ENCODE measurements at places on chromosomes 7 and 10.

DNA sequence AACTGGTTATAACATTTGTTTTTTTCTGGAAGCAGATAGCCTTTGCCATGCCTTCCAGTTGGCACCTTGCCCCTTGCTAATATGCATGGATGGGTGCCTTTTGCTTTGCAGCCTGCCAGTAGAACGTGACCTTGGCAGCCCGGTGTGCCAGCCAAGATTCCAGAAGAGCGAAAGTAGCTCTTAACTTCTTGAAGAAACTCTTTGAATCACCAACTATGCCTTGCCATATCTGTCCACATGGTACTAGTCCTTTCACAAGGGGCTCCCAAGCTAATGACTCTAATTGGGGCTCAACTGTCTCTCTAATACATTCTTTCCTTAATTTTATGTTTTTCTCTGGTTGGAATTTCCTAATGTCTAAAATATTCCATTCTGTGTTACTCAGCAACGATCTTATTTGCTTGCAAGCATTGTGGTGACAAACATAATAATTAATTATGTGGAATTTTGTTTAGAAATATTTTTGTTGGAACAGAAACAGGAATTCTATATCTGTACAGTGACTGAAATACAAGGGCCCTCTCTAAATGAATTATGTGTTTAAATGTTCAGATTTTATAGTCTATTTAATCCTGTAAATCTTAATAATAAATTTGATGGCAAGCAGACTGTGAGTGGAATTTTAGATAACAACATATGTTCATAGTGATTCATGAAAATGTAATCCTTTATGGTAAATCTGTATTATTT, 45.8 kb downstream of the HDAC9 start:
- DNase-seq: no peak

DNA sequence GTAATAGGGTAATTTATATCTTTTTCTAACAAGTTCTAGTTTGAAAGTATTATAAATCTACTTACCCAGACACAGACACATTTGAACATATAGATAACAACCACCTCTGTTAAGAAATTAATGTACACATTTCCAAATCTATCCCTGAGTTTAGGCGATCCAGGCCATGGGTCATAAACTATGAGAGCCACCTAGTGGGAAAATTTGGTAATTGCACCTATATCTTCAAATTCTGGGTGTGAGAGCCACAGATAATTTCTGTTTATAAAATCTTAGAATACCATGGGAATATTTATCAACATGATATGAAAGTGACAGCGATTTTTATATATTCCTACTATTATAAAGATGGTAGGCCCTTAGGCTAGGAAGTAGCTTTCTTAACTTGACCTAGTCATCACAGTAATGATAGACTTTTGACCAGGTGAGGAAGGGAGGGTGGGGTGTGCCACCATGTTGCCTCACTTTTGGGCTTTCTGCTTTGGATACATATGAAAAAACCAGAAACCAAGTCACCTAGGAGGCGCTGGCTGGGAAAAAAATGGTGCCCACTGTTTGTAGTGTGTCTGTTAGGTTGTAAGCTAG, 8.0 kb upstream of the EPHA1 start:
- peak; percentile 55 for DNase-seq

DNA sequence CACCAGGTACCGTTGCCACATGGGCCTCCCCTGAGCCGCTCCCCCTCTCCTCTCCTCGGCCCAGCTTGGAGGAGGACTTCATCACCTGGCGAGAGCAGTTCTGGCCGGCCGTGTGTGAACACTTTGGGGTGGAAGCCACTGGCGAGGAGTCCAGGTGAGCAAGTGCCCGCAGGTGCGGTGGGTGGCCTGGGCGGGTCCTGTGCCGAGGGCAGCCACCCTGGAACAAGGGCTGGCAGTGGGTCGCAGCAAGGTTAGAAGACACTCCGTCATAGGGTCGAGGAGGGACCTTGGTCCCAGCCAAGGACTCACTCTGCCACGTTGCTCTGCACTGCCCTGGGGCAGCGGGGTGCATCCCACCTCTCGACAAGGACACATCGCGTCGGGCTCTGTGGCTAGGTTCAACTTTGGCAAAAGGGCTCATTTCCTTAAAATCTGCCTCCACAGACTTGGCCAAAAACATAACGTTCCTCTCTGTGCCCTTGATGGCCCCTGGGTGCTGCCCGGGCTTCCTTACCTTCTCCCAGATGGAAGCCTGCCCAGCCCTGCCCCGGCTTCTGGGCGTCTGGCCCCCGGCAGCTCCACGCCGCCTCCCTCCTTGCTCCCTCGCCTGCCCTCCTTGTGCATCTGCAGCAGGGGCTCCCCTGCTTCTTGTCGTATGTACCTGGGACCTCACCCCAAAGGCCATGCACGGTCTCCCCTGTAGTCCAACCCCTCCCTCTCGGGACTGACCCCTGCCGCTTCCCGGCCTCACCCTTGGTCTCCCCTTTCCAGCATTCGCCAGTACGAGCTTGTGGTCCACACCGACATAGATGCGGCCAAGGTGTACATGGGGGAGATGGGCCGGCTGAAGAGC, 12.7 kb downstream of the TMEM120A start:
- no peak for DNase-seq

DNA sequence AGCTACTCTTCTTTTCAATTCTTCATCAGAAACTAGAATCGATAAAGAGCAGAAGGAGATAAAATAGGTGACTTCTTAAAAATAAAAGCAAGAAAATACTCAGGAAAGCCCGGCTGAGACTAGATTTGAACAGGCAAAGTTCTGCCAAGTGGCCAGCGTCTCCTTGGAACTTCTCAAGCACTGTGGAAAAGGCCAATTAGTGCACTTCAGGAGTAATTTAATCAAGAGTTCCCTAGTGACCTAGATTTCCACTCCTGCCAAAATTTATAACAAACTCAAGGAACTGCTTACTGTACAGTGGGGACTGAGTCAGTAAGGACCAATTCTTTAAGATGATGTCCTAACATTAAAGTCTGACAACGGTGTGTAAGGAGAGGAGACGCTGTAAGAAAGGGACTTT, 57.3 kb downstream of the CHCHD3 start:
- no peak for DNase-seq

DNA sequence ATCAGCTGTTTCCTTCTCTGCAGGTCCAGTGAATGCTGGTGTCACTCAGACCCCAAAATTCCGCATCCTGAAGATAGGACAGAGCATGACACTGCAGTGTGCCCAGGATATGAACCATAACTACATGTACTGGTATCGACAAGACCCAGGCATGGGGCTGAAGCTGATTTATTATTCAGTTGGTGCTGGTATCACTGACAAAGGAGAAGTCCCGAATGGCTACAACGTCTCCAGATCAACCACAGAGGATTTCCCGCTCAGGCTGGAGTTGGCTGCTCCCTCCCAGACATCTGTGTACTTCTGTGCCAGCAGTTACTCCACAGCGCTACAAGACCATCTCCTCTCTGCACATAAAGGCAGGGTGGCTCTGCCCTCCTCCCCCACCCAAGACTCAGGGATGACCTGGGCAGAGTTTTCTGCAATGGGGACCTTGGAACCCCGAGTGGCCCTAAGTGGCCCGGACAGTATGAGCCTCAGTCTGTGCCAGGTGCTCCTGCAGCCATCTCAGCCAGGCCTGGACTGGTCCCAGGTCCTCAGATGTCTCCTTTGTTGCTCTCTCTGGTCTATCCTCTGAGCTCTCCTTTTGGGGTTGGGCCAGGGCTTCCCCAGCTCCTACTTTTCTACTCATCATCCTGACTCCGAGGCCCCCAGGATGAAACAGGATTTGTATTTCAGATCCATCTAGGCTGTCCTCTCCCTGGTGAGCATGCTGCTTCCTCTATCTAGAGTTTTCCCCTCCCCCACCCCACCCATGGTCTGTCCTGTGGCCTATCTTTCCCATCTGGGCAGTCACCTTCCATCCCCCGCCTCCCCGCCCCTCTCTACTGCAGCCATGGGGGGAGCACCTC, 212.1 kb upstream of the PRSS58 start:
- peak; percentile 26 for DNase-seq

DNA sequence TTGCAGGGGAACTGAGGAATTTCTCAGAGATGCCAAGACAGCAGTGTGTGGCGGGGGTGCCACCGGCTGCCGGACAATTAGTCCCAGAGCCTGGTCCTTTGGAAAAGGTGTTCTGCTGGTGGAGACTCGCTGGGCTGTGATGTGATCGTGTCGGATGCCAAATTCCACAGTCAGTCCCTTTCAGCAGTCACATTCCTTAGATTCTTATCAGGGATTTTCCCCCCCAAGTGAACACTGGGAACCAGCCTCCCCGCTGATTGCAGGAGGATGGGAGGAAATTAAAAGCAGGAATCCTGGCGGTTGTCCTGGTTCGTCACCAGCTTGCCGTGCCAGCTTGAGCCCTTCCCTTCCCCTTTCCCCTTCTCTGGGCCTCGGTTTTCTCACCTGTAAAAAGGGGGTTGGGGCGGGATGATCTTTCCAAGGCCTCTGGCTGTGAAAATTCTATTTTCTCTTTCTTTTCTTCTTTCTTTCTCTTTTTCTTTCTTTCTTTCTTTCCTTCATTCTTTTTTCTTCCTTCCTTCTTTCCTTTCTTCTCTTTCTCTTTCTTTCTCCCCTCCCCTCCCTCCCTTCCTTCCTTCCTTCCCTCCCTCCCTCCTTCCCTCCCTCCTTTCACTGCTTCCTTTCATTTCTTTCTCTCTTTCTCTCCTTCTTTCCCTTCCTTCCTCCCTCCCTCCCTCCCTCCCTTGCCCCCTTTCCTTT, 39.6 kb downstream of the COL26A1 start:
- DNase-seq: no peak

- DNase-seq: no peak
Measured at GRCh38 chr7:108351729-108352131, 104.5 kb downstream of the NRCAM start.

DNA sequence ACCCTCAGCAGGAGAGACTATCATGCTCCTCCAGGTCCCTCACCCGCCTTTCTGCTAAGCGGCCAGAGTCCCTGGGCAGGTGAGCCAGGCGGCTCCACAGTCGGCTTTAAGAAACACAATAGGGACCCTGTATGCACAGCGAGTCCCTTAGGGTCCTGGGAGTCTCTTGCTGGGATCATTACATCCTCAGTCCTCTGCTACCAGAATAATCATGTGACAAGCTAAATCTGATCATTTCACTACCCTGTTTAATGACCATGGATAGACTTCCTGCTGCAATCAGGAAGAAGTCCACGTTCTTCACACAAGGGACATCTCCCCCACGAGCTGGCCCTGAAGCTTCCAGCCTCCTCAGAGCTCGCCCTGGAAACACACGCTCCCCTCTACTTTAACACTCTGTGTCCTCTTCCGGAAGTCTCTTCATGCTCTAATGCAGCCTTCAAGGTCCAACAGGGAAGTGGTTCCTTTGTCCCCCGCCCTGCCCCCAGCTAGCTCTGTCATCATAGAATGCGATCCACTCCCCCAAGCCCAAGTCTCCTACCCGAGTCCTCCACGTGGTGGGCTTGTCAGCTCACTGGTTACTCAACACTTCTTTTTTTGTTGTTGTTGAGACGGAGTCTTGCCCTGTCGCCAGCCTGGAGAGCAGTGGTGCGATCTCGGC, 101.5 kb downstream of the RNF216 start:
- DNase-seq: no peak

DNA sequence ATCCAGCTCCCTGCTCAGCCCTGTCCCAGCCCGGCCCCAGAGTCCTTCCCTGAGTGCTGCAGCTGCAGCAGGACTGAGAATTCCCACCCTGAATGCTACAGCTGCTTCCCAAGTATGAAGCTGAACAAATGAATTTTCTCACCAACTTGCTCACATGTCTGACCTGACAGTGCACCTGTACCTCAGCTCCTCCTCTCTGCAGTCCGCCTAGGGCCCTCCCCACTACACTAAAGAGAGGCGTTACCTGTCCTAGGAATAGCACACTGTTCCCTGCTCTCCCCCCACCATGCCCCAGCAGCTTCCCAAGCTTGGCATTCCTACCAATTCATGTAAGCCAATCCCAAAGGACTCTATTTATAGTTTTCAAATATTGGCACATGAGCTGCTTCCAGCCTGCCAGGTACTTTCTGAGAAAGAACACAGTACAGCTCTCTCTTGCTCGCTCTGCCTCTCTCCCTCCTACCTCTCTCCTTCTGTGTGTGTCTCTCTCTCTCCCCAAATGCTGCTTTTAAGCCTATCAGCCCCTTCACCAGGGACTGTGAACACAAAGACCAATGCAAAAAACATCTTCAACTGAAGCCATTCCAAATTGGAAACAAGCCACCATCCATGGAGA, 400.1 kb downstream of the TNS3 start:
- no peak for DNase-seq

- DNase-seq: no peak
Measured at GRCh38 chr10:36670621-36671402, 454.6 kb upstream of the ANKRD30A start.

DNA sequence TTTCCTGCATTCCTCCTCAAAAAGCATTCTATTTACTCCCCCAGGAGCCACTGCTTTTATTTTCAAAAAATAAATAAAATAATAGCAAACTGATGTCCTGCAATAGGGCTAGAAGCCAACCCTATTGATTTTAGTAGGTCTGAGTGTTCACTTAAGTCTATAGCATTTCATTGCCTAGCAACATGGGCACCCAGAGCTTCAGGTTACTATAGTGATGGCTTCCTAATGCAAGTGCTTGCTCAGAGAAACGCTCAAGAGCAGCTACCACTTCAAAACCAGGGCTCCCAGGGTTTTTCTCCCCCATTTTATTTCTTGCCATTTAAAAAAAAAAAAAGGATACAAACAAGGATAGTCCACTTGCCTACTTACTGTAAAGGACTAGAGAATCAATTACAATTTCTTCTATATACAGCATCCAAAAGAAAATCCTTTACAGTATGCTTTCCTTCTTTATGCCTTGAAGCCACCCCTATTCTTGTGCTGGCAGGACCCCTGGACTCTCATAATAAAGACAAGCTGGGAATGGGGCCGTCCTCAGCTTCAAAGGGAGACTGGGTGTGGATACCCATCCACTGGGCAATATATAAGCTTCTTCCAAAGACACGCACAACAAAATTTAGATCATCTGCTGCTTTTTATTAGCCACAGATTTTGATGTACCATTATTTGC, 133.3 kb downstream of the VPS41 start:
- DNase-seq: no peak
